CD8-positive, alpha-beta T cell (primary cell): ENCODE measurements at places on chromosomes 1 and 21.

- no peak for DNase-seq
These were observed 26.5 kb downstream of the CAP1 start for GRCh38 chr1:40067023-40067422.

- DNase-seq = no peak
These were observed 40.8 kb upstream of the PRRX1 start for GRCh38 chr1:170623171-170623570.

GRCh38 chr1:99239690-99240089 is 24.6 kb upstream of the PLPPR4 start:
- DNase-seq = no peak

- no peak for DNase-seq
These were observed 36.1 kb downstream of the RUNX3 start for GRCh38 chr1:24894002-24894401.

- DNase-seq = no peak
These were observed 3.2 kb downstream of the FCRL2 start for GRCh38 chr1:157773493-157774350.

DNA sequence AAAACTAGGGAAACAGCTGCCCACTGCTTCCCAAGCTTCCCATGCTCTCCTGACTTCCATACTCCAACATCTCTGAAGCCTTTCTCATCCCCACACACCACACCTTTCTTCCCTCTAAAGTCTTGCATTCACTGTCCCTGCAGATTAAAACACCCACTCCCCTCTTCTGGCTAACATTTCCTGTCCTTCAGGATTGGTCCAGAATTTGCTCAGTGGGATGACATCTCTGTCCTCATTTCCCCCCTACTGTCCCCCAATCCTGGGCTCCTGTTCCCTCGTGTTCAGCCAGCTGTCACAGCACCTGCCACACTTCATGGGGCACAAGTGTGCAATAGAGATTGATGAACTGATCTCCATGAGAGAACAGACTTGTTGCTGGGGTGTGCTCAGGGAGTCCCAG is 82.7 kb downstream of the KCND3 start:
- DNase-seq = no peak

DNA sequence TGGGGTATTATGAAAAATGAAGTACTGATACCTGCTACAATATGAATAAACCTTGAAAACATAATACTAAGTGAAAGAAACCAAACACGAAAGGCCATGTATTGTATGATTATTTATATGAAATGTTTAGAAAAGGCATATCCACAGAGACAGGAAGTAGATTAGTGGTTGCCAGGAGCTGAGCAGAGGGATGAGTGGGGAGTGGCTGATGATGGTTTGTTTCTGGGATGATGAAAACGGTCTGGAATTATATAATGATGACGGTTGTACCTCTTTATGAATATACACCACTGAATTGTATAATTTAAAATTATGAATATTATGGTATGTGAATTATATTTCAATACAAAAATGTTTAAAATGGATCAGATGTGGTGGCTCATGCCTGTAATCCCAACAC is 63.8 kb upstream of the MPC2 start:
- DNase-seq = no peak

DNA sequence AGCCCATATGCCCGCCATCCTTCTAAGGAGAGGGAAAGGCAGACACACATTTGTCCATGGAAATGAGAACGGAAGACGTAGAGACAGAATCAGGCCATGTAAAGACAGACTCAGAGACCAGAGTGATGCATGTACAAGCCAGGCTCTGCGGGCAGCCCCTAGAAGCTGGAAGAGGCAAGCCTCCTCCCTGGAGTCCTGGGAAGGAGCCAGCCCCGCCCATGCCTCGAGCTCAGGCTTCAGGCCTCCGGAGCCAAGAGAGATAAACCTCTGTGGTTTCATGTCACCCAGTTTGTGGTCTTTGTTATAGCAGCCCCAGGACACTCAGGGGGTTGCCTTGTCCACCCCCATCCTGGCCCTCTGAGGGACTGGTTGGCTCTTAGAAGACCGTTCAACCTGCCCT is 11.6 kb downstream of the PDE9A start:
- DNase-seq = no peak

GRCh38 chr21:18023157-18023556 is 204.0 kb upstream of the C21orf91 start:
- DNase-seq = no peak

DNA sequence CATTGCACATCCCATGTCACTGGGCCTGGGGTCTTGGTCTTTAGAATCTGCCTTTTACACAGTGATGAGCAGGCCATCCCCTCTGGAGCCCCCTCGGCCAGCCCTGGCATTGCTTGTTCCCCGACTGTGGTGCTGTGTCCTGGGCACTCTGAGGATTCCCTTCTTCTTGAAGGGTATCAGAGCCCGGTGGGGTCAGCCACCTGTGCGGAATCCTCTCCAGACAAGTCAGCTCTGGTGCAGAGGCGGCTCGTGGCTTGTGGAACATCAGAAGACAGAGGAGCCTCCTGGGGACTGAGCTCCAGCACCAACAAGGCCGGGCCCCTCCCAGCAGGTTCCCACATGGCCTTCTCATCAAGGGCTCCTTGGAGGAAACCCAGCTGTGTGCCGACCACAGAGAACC is 57.9 kb upstream of the AJAP1 start:
- DNase-seq = no peak
